Kidney glomerular epithelial cell (primary cell): ENCODE measurements at places on chromosomes 3 and 15.

DNA sequence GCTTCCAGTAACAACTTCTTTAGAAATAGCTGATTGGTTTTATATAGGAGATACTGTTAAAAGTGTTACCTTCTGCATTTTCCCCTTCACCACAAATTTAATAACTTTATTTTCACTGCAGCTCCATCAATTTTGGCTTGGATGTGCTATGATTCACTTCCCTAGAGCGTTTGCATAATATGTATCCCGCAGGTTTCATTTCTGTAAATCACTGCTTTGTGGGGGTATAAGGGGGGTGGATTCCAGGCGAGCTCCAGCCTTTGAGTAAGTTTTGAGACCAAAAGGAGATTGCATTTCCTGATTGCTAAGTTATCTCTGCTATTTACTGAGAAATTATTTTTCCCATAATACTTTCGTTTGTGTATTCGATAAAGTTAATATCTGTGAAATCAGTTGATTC, 232.6 kb downstream of the TBL1XR1 start:
- DNase-seq, result no peak

- no peak for DNase-seq
Observed at GRCh38 chr15:64717735-64718495, 57.5 kb downstream of the RBPMS2 start.

- DNase-seq, result no peak
Observed at GRCh38 chr3:186807231-186807630, 949 bp upstream of the RFC4 start.

DNA sequence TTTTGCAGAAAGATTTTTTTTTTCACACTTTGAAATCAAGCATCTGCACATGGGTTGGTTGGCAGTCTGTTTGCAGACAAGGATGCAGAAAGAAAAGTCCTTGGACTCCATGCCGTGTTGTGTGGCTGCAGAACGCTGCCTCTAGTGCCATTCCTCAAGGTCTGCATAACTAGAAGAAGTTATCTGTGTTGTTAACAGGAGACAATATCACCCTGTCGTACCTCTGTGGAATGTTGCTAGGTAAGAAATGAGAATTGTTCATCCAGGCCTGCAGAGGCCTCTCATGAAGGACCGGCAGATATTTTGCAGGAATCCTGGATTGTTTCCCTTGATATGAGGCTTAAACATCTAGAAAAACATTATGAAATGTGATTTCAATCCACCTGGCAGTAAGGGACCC, 58.5 kb upstream of the PPARG start:
- no peak for DNase-seq

DNA sequence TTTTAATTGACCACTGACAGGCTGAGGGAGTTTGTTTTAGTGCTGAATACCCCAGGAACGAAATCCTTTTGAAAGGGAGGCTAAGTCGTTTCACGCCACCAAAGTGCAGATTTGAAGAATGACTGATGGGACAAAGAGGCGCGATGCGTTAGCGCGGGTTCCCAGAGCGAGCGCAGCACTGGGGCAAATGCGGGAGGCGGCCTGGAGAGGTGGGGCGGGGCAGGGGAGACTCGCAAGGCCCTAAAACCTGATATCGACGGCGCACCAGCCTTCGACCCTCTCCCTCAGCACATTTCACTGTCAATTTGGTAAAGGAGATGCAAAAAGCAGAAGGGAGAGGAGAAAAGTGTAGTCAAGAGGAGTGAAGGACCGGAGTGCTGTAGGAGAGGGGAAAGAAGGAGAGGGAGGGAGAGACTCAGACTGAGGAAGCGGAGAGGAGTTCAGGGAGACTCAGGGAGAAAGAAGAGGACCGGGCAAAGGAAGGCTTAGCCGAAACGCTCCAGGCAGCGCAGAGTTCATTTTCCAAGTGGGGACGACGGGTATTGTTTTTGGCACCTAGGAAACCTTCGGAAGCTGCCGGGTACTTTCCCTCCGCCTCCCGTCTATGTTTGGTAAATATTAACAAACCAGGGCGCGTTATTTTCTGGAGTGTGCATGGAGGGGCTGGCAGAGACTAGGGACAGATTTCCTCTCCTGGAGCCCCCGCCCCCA, 3.8 kb upstream of the FOXB1 start:
- no peak for DNase-seq

DNA sequence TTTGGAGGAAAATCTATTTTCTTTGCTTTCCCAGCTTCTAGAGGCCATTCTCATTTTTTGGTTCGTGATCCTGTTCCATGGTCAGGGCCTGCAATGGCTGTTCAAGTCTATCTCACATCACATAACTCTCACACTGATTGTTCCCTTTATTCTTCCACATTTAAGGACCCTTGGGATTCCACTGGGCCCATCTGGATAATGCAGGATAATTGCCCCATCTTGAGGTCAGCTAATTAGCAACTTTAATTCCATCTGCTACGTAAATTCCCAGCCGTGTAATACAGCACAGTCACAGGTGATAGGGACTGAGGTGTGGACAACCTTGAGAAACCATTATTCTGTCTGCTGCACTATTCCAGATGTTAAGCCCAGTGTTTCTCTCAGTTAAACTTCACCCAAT, 311.6 kb upstream of the CNTN4 start:
- DNase-seq, result no peak

DNA sequence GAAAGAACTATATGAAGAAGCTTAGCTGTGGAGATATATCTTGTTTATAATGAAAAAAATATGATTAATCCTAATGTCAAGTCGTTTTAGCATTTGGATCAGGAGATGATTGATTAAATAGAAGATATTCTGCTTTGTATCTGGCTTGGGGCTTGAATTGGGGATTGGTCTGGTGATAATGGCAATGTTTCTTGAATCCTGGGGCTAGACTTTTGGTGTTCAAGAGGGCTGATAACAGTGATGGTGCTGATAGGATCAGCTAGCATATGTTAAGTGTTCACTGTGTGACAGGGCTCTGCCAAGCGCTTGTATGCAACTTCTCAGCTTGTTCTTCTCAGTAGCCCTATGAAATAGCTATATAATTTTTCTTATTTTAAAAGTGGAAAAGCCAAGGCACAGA, 20.2 kb downstream of the CNOT10 start:
- DNase-seq, result no peak

GRCh38 chr3:177057768-177058167, 139.5 kb downstream of the TBL1XR1 start:
- DNase-seq, result no peak

DNA sequence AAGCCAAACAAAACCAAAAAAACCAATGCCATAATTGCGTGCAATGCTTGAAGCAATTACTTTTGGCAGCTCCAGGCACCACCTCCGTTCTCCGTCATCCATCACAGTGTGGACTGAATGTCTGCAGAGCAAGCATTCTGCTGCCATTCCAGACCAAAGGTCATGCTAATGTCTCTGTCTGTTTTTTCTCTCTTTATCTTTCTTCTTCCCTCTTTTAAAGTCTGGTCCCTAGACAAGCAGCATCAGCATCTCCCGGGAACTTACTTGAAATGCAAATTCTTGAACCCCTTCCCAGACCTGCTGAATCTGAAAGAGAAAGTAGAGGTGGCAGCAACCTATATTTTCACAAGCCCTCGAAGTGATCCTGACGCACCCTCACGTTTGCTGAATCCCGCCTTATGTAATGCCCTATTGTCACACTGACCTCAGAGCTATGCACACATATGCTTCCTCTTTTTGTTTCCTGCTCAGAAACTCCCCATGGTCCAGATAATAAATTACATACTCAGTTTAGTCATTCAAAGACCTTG, 297.3 kb upstream of the PROK2 start:
- DNase-seq, result no peak

- no peak for DNase-seq
Observed at GRCh38 chr15:25989327-25989726, 126.2 kb upstream of the ATP10A start.

- no peak for DNase-seq
Observed at GRCh38 chr3:194489736-194490612, 3.2 kb upstream of the ATP13A3 start.

GRCh38 chr3:23748398-23749110, 57.2 kb upstream of the UBE2E1 start:
- no peak for DNase-seq

DNA sequence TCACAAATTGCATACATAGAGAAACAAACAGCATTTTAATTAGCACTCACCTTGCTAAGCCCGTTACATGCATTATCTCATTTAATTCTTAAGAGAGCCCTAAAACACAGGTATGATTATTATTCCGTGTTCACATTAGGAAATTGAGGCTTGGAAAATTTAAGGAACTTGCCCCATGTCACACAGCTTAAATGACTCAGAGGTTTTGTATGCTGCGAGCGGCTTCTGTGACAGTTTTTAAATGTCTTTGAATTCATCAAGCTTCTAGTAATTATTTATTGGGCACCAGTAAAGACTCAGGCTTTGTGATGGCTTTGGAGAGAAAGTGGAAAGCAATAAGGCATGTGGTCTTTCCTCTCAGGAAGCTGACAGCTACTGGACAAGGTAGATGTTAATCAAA, 166.7 kb upstream of the THBS1 start:
- no peak for DNase-seq

DNA sequence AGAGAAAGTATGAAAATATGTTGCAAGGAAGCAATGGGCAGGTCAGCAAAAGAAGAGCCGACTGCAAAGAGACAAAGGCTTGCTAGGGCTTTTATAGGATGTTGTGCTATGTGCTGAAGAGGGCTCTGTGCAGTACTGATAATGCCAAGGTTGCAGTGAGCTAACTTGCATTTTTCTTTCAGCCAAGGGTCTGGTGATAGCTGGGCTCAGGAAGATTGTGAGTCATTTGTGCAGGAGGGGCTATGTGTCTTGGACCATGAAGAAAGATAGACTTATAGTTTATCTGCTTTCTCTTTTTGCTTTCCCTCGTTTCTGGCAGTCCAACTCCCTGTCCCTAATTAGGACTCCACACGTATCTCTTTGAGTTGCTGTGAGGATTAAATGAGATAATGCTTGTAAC, 64.5 kb upstream of the LRIG1 start:
- peak; percentile 55 for DNase-seq
